T-helper 2 cell treated with Interferon-gamma antibody and Interleukin-4, amounts not matched to agents 100 ng/mL and 5 ng/mL, for 36 hours (primary cell): ENCODE measurements at places on chromosomes 7 and 10. TPM values are rescaled to one million over a fixed set of nuclear protein-coding genes. Genes with fewer than 3 reads are reported as not detected.

MALSU1 gene
- total RNA-seq, result 56.3 and 61.4 TPM in 2 replicates

GPRIN2 gene
- not detected in 2 replicates for total RNA-seq

GPR85 gene
- total RNA-seq, result not detected in 2 replicates

SLC26A5 gene
- not detected in 2 replicates for total RNA-seq

ZDHHC4 gene
- total RNA-seq, result 31.0 and 31.2 TPM in 2 replicates

RASSF4 gene
- 0.23 and 0.30 TPM in 2 replicates for total RNA-seq

DNAJB6 gene
- total RNA-seq, result 86.5 and 88.5 TPM in 2 replicates

UCN3 gene
- not detected in 2 replicates for total RNA-seq

VWA2 gene
- not detected in 2 replicates for total RNA-seq

MYO3A gene
- not detected in 2 replicates for total RNA-seq

SLC35B4 gene
- 19.5 and 19.6 TPM in 2 replicates for total RNA-seq

TDRD1 gene
- 0.09 and 0.23 TPM in 2 replicates for total RNA-seq

CYP3A5 gene
- total RNA-seq, result not detected in 2 replicates

LRIT1 gene
- not detected in 2 replicates for total RNA-seq

SSMEM1 gene
- not detected in 2 replicates for total RNA-seq

FGFBP3 gene
- total RNA-seq, result 1.1 and 1.3 TPM in 2 replicates

PCLO gene
- total RNA-seq, result not detected in 2 replicates
